Breast epithelium (tissue), 4 donors: ENCODE measurements at places on chromosomes 16 and 17. TPM values are rescaled to one million over a fixed set of nuclear protein-coding genes. Genes with fewer than 3 reads are reported as not detected.

- DNase-seq = no peak
Measured at GRCh38 chr17:29124925-29125273, 55.3 kb downstream of the MYO18A start.

SLC5A10 gene
- total RNA-seq = not detected

DNA sequence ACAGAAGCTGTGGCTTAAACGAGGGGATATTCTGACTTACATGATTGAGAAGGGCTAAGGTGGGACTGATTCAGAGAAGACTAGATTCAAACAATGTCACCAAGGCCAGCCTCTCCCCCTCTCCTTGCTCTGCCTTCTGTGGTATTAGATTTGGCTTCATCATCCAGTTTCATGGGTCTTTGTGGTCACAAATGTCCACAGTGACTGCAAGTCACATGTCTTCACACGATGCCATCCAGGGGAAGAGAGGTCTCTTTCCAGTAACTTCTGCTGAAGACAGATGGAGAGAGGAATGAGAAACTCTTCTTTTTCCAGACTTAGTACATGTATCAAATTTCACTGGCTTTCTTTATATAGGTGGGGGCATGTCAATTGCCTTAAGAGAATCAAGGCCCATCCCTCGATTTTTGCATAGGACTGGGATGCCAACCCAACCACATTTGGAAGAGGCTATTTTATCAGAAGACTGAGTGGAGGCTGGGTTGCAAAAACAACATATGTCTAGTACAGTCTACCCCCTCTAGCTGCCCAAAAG is 57.3 kb upstream of the HNF1B start:
- no peak for DNase-seq

DNA sequence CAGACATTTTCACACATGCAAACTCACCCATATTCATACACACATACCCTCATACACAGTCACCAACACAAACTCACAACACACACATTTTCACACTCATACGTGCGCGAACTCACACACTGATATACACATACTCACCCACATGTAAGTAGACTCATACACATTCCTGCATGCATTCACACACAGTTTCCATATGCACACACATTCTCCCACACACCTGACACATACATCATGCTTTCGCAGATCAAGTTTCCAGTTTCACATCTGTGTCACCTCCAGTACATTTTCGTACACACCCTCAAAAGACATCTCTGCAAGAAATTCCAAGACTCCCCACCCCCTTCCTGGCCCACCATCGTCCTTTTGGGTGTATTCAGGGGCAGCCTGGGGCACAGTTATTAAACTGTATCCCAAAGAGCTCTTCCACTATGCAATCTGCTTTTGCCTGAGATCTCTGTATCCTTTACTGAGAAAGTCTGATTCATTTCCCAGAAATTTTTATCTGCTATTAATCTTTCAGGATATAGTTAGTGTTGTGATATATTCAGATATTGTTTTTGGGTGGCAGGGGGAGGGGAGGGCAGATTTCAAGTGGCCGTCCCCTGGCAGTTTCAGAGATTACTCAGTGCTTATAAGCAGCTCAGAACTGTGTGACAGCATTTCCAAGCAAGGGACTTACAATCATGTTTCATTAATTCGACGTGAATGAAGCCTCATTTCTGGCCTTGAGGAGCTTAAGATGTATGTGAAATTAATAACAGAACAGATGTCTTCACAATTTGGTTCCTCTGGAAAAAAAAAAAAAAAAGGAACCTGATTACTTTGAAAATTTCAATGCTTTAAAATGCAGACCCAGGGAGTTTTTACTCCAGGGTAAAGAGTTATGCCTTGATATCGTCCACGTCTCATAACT is 35.3 kb upstream of the MMP2 start:
- no peak for DNase-seq

GRCh38 chr17:15947271-15947670 is 2.3 kb downstream of the ADORA2B start:
- DNase-seq = no peak

SNX20 gene
- 1.3 TPM for total RNA-seq

CCL16 gene
- total RNA-seq = 0.48 TPM

DNA sequence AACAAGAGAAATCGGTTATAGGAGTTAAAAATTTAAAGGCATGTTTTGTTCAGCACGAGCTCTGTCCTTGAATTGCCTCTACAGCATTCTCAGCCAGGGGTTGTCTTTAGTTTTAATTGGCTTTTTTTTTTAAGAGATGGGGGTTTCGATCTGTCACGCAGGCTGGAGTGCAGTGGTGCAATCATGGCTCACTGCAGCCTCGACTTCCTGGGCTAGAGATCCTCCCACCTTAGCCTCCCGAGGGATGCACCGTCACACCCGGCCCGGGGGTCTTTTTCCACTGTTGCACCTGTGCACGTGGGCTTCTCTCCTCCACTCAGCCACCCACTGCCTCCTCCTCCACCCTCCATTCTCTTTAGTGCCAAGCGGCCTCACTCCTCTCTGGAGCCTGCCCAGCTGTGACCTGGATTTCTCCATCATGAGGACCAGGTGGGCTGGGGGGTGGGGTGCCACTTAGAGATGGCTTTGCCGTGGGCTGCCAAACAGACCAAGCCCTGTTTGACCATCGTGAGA is 106.8 kb upstream of the SEC14L1 start:
- DNase-seq = no peak

DNA sequence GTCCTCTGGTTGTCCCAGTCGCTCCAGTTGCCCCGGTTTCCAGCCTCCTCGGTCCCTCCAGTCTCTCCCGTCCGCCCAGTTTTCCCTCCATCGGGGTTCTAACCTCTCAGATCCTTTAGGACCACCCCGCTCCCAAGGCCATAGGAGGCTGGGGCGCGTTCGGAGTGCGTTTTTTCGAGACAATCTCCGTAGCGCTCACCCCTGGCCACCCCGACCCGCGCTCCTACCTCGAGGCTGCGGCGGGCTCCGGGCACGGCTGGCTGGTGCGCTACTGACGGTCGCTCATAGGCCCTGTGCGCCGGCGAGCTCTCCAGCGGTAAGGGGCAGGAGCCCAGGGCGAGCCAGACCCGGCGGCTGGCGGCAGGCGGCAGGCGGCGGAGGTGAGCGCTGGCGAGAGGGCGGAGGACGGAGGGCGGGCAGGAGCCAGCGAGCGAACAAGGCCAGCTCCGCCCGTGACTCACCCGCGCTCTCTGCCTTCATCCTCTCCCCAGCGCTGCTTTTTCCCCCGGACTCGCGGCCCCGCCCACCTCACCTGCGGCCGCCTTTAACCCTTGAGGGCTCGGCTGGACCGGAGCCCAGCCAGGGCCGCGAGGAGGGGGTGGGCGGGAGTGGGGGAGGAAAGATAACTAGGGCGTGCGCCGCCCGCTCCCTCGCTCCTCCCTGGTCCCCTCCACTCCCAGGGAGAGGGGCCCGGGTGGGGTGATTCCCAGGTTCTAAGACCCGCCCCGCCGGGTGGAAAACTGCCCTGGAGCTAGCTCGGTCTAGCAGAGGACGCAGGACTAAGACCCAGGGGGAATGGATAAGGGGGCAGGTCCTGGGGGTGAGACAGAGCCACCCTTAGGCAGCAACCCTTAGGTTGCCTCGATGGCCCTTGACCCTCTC is at the start of gene SP6:
Gene SP6 (minus strand): TSS at position 472 of the 882 bp plus-strand sequence. CDS start 2,734 bp downstream, outside the sequence.
- DNase-seq = peak; percentile 80

MYBBP1A gene
- total RNA-seq = 50.1 TPM

ZNF205 gene
- 18.9 TPM for total RNA-seq

GRCh38 chr17:8856869-8857575 is 10.5 kb downstream of the PIK3R6 start:
- DNase-seq = no peak

DNA sequence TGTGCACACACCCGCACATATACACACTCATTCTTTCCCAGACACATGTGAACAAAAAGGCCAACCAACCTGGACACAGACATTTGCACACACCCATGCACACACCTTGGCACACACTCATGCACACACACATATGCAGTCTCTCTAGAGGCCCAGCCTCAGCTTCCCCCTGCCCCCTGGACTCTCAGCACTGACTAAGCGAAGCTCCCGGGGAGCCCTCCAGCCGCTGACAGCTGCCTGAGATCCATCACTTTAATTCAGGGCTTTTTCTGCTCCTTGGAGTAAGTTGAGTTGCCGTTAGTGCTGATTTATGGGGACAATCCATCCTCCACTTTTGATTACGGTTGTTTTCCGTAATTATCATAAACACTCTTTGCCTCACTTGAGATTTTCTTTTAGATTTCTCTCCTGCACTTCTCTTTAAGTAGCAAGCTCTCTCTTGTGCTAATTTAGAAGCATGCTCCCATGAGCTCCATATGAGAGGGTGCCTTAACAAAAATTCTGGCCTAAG is 158.6 kb upstream of the CDC42EP4 start:
- DNase-seq = no peak

GRCh38 chr16:20774703-20775362 is 11.0 kb downstream of the ACSM3 start:
- DNase-seq = no peak

MT3 gene
- total RNA-seq = not detected

ATP2A3 gene
- total RNA-seq = 2.6 TPM

CMTM2 gene
- not detected for total RNA-seq

CES5A gene
- not detected for total RNA-seq

DNA sequence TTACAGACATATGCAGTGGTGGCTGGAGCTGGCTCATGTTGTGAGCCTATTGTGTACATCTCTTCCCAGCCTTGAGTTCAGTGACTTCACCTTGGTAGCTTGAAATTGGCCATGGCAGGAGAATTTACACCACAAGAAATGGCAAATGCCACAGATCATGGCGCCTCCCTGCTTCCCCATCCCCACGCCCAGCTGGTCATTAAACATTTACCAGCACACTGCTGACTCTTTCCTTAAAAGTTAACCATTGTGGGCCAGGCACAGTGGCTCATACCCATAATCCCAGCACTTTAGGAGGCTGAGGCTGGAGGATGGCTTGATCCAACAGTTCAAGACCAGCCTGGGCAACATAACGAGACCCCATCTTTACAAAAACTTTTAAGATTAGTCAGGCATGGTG is 22.6 kb upstream of the ITGB4 start:
- no peak for DNase-seq

DNA sequence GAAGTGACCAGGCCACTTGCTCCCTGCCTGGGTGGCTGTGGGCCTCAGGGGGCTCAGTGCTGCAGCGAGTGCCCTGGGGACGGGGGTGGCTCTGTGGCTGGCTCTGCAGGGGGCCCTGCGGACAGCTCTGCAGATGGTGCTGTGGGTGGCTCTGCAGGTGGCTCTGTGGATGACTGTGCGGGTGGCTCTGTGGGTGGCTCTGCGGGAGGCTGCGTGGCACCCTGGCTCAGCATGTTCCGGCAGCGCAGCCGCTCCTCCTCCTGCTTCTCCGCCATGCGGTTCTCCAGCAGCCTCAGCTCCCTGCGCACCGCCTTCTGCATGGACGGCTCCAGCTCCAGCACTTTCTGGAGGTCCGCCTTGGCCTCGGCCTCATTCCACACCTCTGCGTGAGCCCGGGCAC is 9.5 kb downstream of the AIPL1 start:
- no peak for DNase-seq

GRCh38 chr16:50272111-50272571 is 5.8 kb downstream of the ADCY7 start:
- no peak for DNase-seq

FOXL1 gene
- total RNA-seq = 0.16 TPM

GRCh38 chr16:52497067-52497816 is 49.7 kb downstream of the TOX3 start:
- no peak for DNase-seq

CA5A gene
- total RNA-seq = not detected

GP1BA gene
- total RNA-seq = not detected

- peak; percentile 51 for DNase-seq
Measured at GRCh38 chr17:2683912-2684311, 27.7 kb downstream of the CLUH start.

DNA sequence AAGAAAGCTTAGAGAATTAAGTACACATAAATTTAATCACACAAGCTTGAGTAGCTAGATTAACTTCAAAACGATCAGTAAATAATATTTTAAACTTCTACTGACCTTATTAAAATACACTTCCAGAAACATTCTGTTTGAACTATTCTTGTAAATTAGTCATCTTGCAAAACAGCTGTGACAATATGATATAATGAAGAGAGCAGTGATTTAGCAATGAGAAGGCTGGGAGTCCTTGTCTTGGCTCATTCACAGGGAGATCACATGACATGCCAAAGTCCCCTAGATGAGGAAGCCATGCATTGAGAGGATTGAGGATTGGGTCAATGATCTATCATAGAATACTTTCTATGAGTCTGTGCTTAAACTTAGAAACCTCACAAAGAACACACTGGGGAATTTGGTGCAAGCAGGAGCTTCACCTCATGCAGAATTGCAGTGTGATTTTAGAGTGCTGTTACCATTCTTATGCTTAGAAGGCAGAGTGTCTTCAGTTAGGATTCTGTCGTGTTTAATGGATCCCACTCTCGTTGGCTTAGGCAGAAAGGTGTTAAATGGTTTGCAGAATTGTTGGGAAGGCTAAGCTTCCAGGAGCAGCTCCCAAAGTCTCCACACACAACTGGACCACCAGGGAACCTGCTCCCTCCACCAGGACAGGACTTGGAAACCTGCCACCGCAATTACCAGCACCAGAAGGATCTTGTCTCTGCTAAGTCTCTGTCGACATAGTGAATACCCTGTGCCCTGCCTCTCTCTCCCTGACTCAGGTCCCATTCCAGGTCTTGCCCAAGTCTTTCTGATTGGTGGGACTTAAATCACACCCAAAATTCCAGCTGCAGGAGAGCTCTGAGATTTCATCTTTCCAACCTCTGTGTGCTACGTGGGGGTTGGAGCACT is 87.1 kb downstream of the USP22 start:
- no peak for DNase-seq

GRCh38 chr17:76281573-76282371 is 16.6 kb downstream of the UBALD2 start:
- no peak for DNase-seq

TCAP gene
- 0.66 TPM for total RNA-seq

DNA sequence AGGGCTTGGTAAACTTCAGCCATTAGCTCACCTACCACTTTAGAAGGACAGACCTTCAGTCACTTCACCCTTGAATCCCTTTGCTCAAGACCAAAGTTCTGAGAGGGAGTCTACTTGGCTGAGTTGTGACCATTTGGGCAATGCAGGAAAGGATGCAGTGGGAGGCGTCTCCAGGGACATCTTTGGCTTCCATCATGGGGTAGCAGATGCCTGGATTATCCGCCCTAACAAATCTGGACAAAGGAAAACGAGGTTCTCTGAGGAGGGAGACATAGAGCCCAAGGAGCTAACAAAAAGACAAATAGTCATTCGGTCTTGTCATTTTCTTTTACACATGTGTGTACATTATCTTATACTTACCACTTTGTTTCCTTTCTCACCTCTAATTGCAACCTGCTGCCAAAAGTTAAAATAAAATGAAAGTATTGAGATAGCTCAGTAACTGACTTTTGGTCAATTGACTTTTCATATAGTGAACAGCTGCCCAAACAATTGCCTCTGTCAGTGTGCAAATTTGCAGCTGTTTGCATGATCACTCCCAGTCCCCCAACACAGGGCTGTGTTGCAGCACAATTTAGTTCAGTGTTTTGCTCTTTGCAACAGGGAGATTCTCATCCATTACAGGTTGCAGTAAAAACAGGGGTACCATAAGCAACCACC is 108.9 kb upstream of the EEF2KMT start:
- DNase-seq = no peak
